Spleen (tissue), 13 donors: ENCODE measurements at places on chromosomes 2 and 18. TPM values are rescaled to one million over a fixed set of nuclear protein-coding genes. Genes with fewer than 3 reads are reported as not detected.
A peak's percentile ranks its signal among the peaks of the same experiment; 100 is the strongest.

PIKFYVE gene
- total RNA-seq, result 63.0 TPM

TCF23 gene
- total RNA-seq, result 14.8 TPM

EGR4 gene
- total RNA-seq, result not detected

SERPINB2 gene
- total RNA-seq, result 0.38 TPM

SKA1 gene
- 1.5 TPM for total RNA-seq

SAG gene
- not detected for total RNA-seq

SNTG2 gene
- 59.4 TPM for total RNA-seq

CHRNG gene
- total RNA-seq, result not detected

CXCR2 gene
- total RNA-seq, result 24.4 TPM

SERPINB7 gene
- total RNA-seq, result not detected

SIX3 gene
- not detected for total RNA-seq

CHST9 gene
- total RNA-seq, result 13.4 TPM

AKAIN1 gene
- total RNA-seq, result not detected

LOXL3 gene
- total RNA-seq, result 21.9 TPM

DNA sequence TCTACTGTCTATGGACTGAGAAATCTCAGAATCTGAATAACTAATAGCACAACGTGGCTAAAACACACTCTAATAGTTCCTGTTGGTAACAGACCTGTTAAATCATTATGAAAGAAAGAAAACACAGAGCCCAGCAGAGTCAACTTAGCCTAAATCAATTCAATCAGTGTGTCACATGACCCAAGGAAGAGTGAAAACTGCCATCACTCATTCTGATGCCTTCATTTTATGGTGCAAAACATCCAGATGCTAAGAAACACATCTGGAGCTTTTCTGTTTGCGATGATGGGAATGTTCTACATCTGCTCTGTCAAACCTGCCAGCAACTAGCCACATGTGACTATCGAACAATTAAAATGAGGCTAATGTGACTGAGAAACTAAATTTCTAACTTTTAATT, 295.7 kb upstream of the TRIB2 start:
- DNase-seq, result no peak

GRCh38 chr2:152584301-152584700, 133.0 kb downstream of the PRPF40A start:
- DNase-seq, result no peak

GRCh38 chr2:164028814-164029534, 293.2 kb upstream of the FIGN start:
- DNase-seq, result no peak

DNA sequence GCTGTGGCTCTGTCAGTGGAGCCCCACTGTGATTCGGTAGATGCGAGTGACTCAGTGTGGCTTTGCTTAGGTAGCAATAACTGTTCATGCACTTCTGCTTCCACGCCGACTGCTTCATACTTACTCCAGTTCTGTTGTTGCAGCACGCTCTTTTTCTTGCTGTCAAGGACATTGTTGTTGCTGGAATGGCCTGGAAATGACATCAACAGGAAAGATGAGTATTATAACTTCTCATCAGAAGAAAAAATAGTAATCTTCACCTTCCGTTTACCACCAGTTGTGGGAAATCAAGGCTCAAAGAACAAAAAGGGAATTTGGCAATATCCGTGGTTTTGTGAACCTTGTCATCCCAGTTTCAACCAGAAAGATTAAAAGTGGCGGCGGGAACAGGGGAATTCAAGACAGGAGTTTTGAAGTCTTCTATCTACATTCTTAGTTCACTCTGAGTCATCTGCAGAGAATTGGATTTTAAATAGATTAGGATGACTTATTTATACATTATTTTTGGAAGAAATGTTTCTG, 8.3 kb downstream of the TM4SF20 start:
- DNase-seq, result no peak

DNA sequence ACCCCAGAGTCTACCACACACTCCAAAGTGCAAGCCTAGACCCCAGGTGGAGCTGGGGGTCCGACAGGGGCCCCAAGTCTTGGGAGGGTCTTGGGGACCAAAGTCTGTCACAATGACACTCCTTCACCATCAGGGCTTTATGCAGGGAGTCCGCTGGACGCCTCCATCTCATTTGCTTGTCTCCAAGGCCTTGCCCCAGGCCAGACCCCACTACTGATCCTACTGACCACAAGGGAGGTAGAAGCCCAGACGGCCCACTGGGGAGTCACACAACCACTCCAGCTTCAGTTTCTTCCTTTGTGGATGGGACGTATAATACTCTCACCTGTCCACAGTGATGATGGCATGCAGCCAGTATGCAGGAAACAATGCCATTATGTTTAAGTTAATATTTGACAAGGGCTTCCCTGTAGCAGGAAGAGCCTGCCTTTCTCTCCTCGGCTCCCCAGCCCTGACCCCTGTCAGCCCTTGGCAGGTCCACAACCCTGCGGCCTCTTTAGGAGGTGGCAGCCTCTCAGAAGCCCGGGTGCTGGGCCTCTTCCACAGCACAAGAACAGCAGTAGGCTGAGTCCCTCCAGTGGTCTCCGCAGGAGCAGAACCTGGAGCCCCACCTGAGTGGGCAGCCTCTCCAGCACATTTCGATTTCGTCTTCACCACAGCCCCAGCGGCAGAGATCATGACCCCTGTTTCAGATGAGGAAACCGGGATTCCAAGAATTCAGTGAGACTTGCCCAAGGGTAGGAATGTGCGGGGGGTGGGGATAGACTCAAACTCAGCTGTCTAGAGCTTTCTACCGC, 6.5 kb downstream of the BIN1 start:
- DNase-seq, result peak; percentile 66

DNA sequence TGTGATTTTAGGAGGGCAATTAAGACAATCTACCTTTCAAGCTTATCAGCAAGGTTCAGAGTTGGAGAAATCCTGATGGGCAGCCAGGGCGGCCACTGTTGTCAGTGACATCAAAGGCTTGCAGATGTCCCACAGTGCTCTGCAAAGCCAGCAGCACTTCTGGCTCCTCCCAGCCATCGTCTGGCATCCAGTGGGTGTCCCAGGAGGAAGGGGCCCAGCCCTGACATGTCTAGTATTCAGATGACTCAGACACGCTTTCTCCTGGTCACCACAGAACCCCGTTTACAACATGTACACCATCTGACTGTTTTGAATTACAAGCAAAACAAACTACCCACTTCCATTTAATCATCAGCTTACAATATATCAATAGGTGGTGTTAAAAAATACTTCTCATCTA, 61.4 kb downstream of the CYRIA start:
- DNase-seq, result no peak

GRCh38 chr18:64674694-64675093, 525.8 kb upstream of the LINC00305 start:
- DNase-seq, result no peak

- DNase-seq, result no peak
Observed at GRCh38 chr18:12604445-12605007, 53.4 kb downstream of the SPIRE1 start.

GRCh38 chr2:135948141-135948540, 37.3 kb downstream of the DARS1 start:
- no peak for DNase-seq

GRCh38 chr2:15660491-15661294, 69.0 kb downstream of the DDX1 start:
- DNase-seq, result no peak

DNA sequence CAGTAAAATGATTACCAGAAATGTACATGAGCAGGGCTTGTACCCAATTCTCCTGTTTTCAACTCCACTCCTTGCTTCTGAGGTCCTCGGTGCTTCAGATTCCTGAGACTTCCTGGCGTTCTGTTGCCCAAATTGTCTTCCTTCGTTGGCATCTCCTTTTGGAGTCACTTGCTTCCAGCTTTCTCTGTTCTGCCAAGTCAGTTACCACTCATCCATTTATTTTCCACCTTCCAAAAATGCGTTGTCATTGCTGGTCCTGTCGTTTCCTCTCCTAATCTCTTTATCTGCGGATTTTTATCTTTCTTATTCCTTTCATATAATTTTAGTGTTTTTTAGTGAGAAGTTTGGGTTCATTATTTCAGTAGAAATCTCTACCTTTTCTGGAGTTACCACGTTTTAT, 18.5 kb upstream of the EFR3B start:
- no peak for DNase-seq

GRCh38 chr18:5180254-5180653, 16.8 kb downstream of the AKAIN1 start:
- no peak for DNase-seq

DNA sequence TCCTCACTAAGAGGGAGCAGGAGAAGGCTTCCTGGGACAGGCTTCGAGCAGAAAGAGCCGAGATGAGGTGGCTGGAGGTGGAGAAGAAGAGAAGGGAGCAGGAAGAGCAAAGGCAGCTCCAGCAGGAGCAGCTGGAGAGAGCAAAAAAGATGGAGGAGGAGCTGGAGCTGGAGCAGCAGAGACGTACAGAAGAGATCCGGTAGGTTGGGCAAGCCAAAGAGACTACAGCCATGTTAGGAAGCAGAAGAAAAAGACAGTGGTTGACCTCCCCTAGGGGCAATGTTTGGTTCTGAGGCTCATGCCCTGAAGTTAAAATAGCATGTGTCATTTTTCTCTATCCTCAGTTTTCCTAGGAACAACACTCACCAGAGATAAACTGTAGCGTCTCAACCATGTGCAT, 45.1 kb downstream of the SUMO1 start:
- no peak for DNase-seq

GRCh38 chr2:61493523-61493942, 22.6 kb upstream of the USP34 start:
- no peak for DNase-seq

GRCh38 chr2:232207174-232207573, 171.4 kb upstream of the ALPP start:
- no peak for DNase-seq

GRCh38 chr2:225400060-225400511, 576 bp downstream of the NYAP2 start:
- DNase-seq, result no peak

- no peak for DNase-seq
Observed at GRCh38 chr2:109613081-109613921, 465 bp downstream of the SEPTIN10 start.

- peak; percentile 58 for DNase-seq
Observed at GRCh38 chr2:238237431-238238135, 2.3 kb downstream of the HES6 start.

DNA sequence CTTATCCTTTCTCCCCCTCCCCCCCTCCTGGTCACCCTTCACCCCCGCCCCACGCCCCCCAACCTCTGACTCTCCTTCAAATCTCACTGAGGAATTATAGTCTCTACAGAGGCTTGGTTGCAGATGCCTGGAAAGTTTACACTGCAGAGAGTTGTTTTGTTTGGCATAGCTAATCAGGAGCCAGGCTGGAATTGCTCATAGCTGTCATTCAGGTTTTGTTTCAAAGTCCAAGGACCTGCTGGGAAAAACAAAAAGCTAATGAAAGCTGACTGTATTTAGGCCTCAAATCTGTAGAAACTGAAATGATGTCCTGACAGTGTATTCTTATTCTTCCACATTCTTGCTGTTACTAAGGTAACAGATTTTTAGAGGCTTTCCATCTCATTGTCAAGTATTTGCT, 22.6 kb downstream of the GREB1L start:
- no peak for DNase-seq

DNA sequence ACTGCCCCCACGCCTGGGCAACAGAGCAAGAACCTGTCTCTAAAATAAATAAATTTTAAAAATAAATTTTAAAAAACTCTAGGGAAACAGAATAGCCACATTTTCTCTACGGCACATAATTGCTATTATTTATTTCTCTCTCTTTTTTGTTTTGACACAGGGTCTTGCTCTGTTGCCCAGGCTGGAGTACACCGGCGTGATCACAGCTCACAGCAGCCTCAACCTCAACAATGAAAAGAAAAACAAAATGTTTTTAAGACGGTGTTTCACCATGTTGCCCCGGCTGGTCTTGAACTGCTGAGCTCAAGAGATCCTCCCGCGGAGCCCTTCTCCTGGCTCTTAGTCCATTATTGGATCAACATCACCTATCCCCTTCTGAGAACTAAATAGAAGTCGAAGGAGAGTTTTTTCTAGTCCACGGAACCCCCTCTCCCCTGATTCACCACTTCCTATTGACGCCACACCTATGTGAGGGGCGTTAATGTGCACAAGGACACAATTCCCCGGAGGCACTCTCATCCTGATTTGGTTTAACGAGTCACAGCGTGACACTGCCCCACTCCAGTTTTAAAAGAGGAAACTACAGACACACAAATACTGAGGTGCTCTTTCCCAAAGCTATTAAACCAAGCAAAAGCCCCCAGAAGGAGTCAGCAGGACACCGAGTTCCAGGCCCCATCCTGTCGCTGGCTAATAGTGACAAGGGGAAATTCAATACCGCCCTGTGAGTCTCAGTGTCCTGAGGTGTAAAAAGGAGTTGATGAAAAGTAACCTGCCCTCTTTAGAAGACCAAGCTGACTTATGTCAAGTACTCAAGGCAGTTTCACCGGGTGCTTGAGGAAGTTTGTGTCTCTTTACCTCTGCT, 1.1 kb downstream of the NPC1 start:
- DNase-seq, result no peak

GRCh38 chr2:151071382-151071781, 190.3 kb downstream of the RBM43 start:
- no peak for DNase-seq

- DNase-seq, result no peak
Observed at GRCh38 chr2:158142568-158143332, 41.1 kb downstream of the UPP2 start.

DNA sequence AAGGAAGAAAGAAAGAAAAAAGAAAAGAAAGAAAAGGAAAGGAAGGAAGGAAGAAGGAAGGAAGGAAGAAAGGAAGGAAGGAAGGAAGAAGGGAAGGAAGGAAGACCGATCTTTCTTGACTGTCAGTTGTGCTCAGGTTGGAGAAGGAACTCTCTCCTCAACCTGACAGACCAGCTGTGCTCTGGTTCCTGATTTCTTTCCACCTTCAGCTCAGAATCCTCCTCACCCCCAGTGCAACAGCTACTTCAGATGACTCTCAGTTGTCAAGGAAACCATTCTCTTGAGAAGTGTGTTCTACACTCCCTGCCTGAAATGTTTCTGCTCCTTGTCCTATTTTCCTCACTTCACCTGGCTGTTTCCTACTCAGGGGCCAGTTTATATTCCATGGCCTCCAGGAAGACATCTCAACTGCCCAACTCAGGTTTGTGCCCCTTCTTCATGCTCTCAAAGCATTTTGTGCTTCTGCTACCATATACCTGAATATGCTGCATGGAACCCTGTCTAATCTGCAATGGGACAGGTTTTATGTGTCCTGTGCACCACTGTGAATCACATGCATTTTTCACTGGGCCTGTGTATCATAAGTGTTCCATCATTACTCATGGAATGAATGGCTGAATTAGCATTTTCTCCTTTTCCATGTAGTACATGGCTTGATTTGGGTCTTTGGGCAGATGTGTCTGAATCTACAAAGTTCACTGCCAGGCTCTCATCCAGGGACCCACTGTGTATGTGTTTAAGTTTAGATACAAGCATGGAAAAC, 32.8 kb upstream of the DOCK10 start:
- DNase-seq, result no peak

- no peak for DNase-seq
Observed at GRCh38 chr2:66362701-66363100, 72.2 kb upstream of the MEIS1 start.

GRCh38 chr2:148814860-148815419, 60.1 kb upstream of the KIF5C start:
- no peak for DNase-seq

DNA sequence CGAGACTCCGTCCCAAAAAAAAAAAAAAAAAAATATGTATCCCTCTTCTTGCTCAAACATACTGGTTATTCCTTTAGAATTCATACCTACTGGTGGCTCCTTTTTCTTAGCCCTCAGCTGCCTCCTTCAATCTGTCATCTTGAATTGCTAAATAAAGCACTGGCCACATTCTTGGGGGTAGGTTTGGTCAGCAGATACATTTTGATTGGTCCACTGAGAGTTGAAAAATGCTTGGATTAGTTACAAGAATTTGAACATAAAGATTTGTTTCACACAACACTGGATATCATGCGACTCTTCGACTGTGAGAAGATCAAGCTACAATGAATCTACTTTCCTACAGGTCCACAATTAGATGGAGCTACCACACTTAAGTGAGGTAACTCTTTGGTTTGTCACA, 906.1 kb upstream of the SLC39A10 start:
- DNase-seq, result no peak
